ENCODE measurements at places on chromosomes 4 and X. TPM values are rescaled to one million over a fixed set of nuclear protein-coding genes. Genes with fewer than 3 reads are reported as not detected.

Gene CENPI
- 1.9 TPM for total RNA-seq

Gene MAGEA8
- total RNA-seq, result not detected

Gene TMSB15A
- total RNA-seq, result 3.6 TPM

Gene CT45A1
- not detected for total RNA-seq

Gene ASMT
- not detected for total RNA-seq

- H3K27me3 ChIP-seq, result no peaks in the 10 kb centered on the region
- no peak overlapping the region for H3K4me3 ChIP-seq
- peak; percentile 63 for DNase-seq
Measured at GRCh38 chrX:9899640-9900111, 67.5 kb upstream of the CLDN34 start.

DNA sequence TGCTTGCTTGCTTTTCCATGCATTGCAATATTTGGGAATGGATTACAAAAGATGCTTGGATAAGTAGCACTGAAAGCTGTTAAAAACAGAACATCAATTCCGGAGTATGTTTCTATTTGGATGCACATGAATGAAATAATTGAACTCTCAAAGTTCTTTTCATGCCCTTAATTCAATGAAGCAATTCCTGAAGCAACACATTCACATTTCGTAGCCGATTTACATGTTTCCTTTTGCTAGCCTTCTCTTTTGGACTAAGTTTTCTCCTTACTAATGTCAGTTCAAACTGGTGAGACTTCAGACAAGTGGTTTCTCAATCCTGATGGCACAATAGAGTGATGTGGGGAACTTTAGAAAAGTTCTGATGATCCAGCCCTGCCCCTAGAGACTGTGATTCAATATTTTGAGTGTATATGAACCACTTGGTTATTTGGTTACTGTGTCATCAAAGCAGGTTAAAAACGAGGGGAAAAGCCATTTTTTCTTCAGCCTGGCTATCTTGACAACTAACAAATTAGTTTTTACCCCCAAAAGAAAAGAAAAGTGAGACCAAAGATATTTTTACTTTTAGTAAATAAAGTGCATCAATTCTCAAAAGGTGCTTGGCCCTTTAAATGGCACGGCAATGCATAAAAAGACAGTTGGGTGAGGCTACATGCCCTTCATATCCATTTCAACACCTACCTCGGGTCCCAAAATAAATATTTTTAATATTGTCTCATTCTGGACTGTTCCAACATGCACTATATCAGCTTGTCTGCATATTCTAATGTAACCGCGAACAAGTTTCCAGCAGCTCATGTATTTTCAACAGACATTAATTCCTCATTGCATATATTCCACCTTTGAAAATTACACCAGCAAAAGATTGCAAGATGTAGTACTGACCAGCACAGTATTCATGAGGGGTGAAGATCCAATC lies 90.1 kb upstream of the RPL34 start:
- no peaks in the 10 kb centered on the region for H3K27me3 ChIP-seq
- no peak for DNase-seq
- no peak overlapping the region for H3K27ac ChIP-seq

DNA sequence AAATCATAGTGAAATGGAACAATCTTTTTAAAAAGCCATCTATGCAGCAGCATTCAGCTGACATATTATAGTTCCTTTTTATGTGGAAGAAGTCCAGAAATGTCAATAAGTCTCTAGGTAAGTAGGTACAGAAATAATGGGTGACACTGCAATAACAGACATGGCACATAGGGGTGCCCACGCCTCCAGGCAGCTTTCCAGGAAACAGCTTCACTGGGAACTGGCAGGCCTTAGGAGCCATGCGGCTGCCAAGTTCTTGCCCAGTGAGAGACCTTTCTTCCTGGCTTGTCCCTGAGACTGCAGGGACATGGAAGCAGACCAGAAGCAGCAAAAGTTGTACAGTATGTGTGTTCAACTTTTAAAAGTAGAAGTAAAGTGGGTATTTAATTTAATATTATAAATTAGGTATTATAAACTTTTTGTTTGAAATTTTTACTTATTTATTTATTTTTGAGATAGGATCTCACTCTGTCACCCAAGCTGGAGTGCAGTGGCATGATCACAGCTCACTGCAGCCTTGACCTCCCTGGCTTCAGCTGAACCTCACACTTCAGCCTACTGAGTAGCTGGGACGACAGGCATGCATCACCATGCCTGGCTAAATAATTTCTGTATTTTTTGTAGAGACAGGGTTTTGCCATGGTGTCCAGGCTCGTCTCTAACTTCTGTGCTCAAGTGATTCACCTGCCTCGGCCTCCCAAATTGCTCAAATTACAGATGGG lies 12.1 kb upstream of the ETNPPL start:
- no peak overlapping the region for H3K27ac ChIP-seq
- DNase-seq, result no peak
- H3K4me1 ChIP-seq, result no peaks in the 10 kb centered on the region

- peaks cover 16% of the 10 kb centered on the region for H3K4me1 ChIP-seq
- H3K36me3 ChIP-seq, result no peaks in the 10 kb centered on the region
Measured at GRCh38 chr4:70706044-70706461, 15.7 kb upstream of the RUFY3 start.

- H3K4me3 ChIP-seq, result no peak overlapping the region
- no peaks in the 10 kb centered on the region for H3K4me1 ChIP-seq
- H3K27ac ChIP-seq, result no peak overlapping the region
- H3K27me3 ChIP-seq, result no peaks in the 10 kb centered on the region
Measured at GRCh38 chr4:35500812-35501211, 743.5 kb downstream of the ARAP2 start.

DNA sequence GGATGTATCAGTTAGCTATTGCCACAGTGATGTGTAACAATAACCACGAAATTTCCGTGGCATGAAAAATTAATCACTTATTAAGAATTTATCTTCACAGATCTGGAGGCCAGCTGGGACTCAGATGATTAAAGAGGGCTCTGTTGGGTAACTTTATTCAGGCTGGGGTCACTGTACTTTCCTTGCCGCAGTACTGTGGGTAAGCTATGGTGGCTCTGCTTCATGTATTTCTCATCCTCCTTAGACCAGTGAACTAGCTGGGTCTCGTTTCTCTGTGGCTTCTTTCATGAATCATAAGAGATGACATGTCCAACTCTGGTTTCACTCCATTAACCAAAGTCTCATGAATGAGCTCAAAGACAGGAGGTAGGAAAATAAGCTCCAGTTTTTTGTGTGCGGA lies 13.5 kb downstream of the TEX13B start:
- H3K27me3 ChIP-seq, result no peaks in the 10 kb centered on the region
- no peaks in the 10 kb centered on the region for H3K36me3 ChIP-seq
- H3K27ac ChIP-seq, result no peak overlapping the region
- DNase-seq, result no peak
- no peak overlapping the region for H3K4me3 ChIP-seq

DNA sequence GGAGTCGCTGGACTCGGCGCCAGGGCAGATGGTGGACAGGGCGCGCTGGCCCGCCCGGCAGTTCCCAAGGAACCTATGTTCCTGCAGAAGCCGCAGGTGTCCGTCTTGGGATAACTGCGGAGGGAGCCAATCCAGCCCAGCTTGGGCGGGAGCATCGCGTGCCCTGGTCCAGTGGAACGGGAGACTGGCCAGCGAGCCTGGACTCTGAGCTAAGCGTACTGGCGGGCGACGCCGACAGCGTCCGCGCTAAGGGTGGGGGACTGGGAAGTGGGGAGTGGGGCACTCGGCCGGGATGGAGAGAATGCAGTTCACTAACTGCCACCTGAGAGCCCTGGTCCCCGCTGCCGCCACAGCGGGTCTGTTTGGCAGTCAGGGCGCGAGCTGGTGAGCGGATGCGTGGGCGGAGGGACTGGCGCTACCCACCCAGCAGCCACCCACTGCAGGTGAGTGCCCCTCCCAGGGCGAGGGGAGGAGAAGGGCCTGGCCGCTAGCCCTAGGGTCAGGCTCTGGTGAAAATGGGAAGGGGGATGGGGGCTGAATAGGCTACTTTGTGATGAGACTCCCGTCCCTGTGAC lies 1.3 kb upstream of the MAMLD1 start:
- peak; percentile 74 for DNase-seq
- no peaks in the 10 kb centered on the region for H3K36me3 ChIP-seq
- peak overlapping the region; percentile 58 for H3K4me3 ChIP-seq
- H3K27ac ChIP-seq, result peak overlapping the region; percentile 88

DNA sequence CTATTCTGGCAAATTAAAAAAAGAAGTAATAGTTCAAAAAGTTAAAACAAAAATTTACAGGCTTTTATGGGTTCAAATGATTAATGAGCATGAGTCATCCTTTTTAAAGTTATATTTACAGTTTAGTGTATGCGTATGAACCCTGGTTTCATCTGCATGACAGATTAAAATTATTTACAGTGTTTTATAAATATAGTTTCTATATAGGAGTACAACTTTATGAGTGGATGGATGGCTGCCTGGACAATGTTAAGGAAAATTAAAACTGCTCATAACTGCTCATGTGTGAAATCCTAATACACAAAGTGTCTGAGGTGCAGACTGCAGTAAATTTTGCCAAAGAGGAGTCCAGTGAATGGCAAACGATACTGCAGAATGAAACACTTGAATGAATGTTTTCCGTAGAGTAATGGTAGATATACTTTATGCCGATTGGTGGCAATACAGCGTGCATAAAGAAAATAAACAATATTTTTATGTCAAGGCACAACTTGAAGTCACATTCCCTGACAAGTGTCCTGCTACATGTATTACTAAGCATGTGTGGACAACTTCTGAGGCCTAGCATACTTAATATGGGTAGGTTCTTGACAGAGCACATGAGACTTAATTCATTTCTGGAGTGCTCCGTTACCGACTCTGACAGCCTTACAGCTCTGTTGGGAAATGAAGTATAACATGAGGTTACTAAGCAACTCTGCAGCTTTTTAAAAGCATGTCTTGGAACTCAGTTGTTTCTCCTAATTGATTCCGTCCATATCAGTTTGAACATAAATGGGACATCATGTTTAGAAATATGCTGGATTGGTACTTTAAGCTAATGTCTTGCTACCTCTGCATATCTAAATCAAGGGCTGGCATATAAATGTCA lies 985.6 kb upstream of the PCDH7 start:
- peaks cover 12% of the 10 kb centered on the region for H3K4me1 ChIP-seq
- H3K27me3 ChIP-seq, result no peaks in the 10 kb centered on the region
- H3K36me3 ChIP-seq, result no peaks in the 10 kb centered on the region
- no peak for DNase-seq

DNA sequence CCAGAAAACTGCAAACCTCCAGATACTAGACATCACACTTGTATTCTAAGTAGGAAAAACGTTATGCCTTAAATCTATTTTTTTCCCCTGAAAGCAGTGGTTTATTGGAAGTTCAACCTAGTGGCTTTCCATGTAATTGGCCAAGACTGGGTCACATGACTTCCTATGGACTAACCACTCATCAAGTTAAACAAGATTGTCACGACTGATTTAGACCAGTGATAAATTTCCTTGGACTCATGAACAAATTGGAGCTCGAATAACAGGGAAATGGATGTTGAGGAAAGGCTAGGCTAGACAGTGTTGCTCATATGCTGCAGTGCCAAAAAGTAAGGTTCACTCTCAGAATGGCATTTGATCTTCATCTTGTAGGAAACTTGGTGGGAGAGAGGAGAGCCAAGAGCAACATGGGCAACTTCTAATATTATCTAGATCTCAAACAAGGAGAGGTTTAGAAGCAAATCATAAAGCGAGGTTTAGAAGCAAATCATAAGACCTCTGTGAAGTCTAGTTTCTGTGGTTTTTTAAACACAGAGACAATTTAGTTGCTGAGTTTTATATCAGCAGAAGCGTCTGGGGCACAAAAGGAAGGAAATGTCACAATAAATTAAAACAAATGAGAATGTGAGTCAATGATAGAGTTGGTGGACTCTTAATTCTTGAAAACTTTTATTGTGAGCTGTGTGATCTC lies 165.6 kb upstream of the BOD1L1 start:
- H3K27ac ChIP-seq, result no peak overlapping the region
- DNase-seq, result no peak
- no peak overlapping the region for H3K4me3 ChIP-seq
- no peaks in the 10 kb centered on the region for H3K27me3 ChIP-seq

DNA sequence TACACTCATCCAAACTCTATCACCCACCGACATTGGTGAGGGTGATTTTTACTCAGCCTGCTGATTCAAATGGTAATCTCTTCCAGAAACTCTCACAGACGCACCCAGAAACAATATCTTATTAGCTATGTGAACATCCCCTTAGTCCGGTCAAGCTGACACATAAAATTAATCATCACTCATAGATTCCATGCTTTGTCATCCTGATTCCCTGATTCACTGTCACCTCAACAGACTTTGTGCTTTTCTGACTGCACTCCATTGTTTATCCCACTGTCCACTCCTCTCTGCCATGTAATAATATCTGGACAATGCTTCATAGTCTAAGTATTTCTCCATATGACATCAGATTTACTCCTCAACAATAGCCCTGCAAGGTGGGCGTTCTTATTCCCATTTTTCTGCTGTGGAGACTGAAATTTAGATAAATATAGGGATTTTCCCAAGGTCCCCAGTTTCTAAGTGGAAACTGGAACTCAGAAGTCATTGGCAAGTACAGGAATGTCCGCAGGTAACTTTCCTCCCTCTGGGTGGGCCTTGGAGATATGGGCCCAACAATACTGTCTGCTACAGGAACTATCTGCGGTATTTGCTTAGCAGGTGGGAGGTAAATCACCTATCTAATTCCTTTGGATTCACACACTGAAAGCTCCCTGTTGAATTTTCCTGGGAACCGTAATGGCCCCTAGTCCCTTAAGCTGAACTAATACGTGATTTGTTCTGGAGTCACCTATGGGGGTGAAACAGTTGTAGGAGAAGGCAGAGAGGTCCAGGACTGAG lies 228.6 kb upstream of the BCOR start:
- no peaks in the 10 kb centered on the region for H3K4me1 ChIP-seq
- H3K27ac ChIP-seq, result no peak overlapping the region
- no peaks in the 10 kb centered on the region for H3K27me3 ChIP-seq

GRCh38 chrX:130321550-130321949 lies 18.2 kb upstream of the SLC25A14 start:
- no peaks in the 10 kb centered on the region for H3K4me1 ChIP-seq
- no peak overlapping the region for H3K4me3 ChIP-seq
- no peak overlapping the region for H3K27ac ChIP-seq
- H3K36me3 ChIP-seq, result no peaks in the 10 kb centered on the region
- no peak for DNase-seq

DNA sequence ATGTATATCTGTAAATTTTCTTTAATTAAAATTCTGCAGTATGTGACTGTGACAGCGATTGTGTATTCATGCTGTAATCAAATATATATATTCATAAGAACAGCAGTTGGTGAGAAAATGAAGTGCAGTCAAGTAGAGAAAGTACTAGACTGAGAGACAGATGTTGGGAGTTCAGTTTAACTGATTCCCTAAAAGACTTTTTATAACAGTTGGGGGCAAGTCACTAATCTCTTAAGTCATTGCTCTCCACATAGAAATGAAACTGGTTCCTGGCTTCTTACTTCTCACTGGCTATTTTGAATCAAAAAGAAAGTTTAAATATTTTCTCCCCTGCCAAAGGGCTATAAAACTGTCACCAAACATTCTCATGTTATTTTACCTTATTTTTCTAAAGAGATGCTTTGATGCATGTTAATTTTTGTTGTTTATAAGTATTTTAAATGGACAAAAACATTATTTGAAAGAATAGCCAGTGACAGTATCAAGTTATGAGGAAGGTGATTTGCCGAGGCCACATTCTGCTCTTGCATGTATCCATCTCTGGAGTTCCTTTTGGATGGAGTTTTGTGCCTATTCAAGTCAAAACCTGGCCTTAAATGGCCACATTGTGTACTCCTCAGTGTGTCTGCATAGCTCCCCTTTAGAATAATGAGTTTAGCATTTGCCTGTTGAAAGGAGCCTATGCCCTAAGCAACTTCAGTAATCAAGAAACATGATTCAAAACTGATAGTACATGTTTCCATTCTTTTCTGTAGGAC lies 30.8 kb downstream of the EXOC1 start:
- no peak overlapping the region for H3K4me3 ChIP-seq
- H3K4me1 ChIP-seq, result no peaks in the 10 kb centered on the region
- H3K36me3 ChIP-seq, result peaks cover 70% of the 10 kb centered on the region

- no peak overlapping the region for H3K4me3 ChIP-seq
- H3K27ac ChIP-seq, result no peak overlapping the region
- no peaks in the 10 kb centered on the region for H3K27me3 ChIP-seq
- peaks cover 19% of the 10 kb centered on the region for H3K4me1 ChIP-seq
Measured at GRCh38 chr4:119632216-119632615, 3.6 kb upstream of the PDE5A start.

Data from sigmoid colon (tissue), 7 donors.